Airway epithelial cell (primary cell): ENCODE measurements at places on chromosomes 6 and 20. TPM values are rescaled to one million over a fixed set of nuclear protein-coding genes. Genes with fewer than 3 reads are reported as not detected.

Gene LCA5
- total RNA-seq = 1.3 and 2.5 TPM in 2 replicates

Gene ZNF311
- total RNA-seq = 0.92 and 1.1 TPM in 2 replicates

Gene RUNX2
- 2.5 and 3.1 TPM in 2 replicates for total RNA-seq

Gene BMP6
- 0.14 and 0.46 TPM in 2 replicates for total RNA-seq

Gene EYA2
- total RNA-seq = 12.9 and 18.8 TPM in 2 replicates

Gene FERMT1
- total RNA-seq = 26.7 and 37.3 TPM in 2 replicates

Gene GSTA2
- total RNA-seq = not detected in 2 replicates

Gene PGK2
- total RNA-seq = not detected in 2 replicates

Gene LRRN4
- total RNA-seq = 0.14 TPM in 1 of 2 replicates, not detected in the other

Gene SYCP2
- total RNA-seq = 0.14 and 0.21 TPM in 2 replicates

Gene RALGAPA2
- total RNA-seq = 9.9 and 11.5 TPM in 2 replicates

Gene RIPOR3
- total RNA-seq = 0.05 and 0.56 TPM in 2 replicates

Gene TRERF1
- total RNA-seq = 5.0 and 9.5 TPM in 2 replicates

Gene SPATS1
- not detected in 2 replicates for total RNA-seq

Gene TRIM15
- total RNA-seq = not detected in 2 replicates

Gene SAPCD1
- 0.63 and 2.0 TPM in 2 replicates for total RNA-seq

Gene BCAS1
- 0.46 and 1.6 TPM in 2 replicates for total RNA-seq

Gene PCSK2
- not detected in 2 replicates for total RNA-seq
